ENCODE measurements at places on chromosomes 13 and 19.

DNA sequence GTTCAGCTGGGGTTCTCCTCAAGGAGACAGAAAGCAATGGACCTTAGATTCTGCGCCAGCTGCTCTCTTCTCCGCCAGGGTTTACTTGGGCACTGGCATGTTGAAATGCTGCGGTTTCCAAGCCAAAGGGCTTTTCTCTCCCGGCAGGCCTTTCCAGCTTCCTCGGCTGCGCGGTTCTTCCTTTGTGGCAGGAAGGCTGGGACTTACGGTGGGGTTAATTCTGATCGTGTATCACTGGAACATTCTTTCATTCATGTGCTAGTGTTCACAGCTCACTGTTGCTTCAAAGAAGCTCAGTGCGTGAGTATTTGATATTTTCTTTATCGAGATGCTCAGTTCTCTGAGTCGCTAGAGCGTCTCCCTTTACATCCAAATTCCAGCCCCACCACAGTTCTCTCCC, 723.2 kb downstream of the UQCRFS1 start:
- DNase-seq = no peak

- DNase-seq = no peak
Observed at GRCh38 chr13:46962281-46962941, 65.6 kb upstream of the HTR2A start.

GRCh38 chr13:96104516-96104915, 14.6 kb downstream of the HS6ST3 start:
- DNase-seq = no peak

GRCh38 chr13:30421093-30422053, 920 bp upstream of the UBE2L5 start:
- no peak for DNase-seq

GRCh38 chr19:38252941-38253691, 3.1 kb downstream of the PPP1R14A start:
- no peak for DNase-seq

DNA sequence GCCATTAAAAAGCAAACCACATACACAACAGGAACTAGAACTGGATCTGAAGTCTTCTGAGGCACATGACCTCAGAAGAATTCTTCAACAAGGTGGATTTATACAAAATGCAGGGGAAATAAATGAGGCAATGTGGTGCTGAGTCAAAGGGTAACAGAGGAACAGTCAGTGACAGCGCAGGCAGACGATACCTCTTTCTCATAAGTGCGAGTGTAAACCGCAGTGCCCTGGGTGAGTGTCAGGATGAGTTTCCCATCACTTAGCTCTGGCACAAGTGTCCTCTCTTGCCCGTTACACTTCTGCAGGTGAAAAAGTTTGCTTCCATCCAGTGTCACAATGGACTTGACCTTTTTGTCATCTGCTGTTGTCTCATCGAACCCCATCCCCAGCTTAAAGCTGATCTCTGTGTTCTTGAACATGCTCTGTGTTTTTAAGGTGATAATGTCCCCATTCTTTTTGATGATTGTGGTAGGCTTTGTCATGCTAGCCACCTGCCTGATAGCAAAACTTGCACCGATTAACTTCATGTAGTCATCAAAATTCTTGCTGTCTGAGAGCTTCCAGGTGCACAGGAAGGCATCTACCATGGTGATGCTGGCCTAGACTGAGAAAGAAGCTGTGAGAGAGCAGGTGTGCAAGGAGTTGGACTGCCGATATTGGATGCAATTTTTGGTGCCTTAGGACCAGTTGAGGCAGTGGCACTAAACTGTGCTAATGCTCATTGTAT, 97.3 kb downstream of the AKAP11 start:
- no peak for DNase-seq

DNA sequence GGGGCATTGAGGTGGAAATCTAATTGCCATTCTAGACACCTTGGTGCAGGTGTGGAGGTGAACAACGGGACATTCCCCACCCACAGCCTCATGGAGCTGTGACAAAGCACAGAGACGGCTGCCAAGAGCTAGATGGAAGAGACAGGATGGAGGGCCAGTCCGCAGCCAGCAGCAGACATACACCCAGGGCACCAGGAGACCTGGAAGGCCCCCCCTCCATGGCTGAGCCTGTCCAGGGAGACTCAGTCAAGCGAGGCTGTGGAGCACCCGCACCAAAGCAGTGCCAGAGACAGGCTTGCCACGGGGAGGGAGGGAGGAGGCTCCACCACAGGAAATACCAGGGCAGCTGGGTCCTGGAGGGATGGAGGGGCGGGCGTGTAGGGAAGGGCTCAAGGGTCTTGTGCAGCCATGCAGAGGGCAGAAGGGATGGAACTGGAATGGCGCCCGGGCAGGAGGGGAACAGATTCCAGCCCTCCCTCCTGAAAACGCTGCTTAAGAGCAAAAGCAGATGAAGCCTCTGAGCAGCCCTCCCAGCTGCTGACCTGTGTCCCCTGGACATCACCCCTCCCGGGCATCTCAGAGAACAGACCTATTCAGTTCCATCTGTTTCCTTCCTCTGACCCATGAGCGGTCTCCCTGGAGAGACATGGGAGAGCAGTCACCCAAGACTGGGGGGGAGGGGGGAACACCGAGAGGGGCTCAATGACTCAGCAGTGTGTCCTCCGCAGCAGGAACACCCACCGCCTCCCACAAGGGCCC, 14.4 kb downstream of the EPS15L1 start:
- DNase-seq = no peak

Data from effector memory CD8-positive, alpha-beta T cell (primary cell).